ENCODE measurements at places on chromosomes 16 and 17. TPM values are rescaled to one million over a fixed set of nuclear protein-coding genes. Genes with fewer than 3 reads are reported as not detected.

Gene KRT33A
- total RNA-seq = not detected

DNA sequence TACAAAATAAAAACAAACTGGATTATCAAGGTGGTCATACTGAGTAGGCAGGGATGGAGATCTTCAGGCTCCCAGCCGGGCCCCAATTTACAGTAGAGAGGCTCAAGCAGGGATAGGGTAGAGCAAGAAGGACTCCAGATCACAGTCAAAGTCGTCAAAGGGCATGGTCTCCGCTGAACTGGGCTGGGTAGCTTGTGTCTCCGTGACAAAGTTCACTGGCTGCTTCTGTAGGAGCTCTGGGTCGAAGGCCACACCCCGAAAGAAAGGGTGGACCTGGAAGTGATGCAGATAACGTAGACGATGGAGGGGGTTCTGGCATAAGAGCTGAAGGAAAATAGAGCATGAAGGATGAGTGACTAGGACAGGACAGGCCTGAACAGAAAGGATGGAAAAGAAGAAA lies 3.6 kb downstream of the RSKR start:
- no peak overlapping the region for H3K4me3 ChIP-seq
- peaks cover 15% of the 10 kb centered on the region for H3K36me3 ChIP-seq
- no peaks in the 10 kb centered on the region for H3K4me1 ChIP-seq
- DNase-seq = no peak
- no peaks in the 10 kb centered on the region for H3K27me3 ChIP-seq

Gene PPM1E
- total RNA-seq = 1.2 TPM

DNA sequence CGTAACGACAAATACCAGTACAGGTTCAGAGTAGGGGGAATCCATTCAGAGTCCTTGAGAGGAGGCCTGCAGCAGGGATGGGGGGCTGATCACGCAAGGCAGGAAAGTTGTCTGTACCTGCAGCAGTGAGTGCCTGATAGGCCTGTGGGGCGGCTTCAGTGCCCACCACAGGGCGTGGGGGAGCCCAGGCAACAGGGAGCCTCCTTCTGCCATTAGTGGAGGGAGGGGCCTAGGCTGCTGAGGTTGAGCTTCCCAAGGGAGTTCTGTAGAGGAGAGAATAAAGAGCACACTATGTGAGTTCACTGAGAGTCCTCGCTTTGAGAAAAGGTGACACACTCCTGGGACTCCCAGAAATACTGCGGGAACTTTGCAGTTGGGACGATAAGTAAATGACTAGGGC lies 134.6 kb downstream of the SPECC1 start:
- H3K27me3 ChIP-seq = no peaks in the 10 kb centered on the region
- no peaks in the 10 kb centered on the region for H3K36me3 ChIP-seq
- no peak overlapping the region for H3K27ac ChIP-seq
- no peak for DNase-seq
- no peaks in the 10 kb centered on the region for H3K4me1 ChIP-seq

Gene ZFP1
- 8.6 TPM for total RNA-seq

DNA sequence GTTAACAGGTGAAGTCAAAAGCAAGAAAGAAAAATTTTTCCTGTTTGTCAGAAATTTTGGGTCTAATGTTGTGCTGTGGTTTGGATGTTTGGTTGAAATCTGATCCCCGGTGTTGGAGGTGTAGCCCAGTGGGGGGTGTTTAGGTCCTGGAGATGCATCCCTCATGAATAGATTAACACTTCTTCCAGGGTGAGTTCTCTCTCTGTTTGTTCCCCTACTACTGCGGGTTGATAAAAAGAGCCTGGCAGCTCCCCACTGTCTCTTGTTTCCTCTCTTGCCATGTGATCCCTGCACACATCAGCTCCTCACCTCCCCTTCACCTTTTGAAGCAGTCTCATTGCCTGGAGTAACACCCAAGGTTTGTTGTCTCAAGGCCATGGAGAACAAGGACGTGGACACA lies 14.6 kb upstream of the CDH8 start:
- no peak for DNase-seq
- no peaks in the 10 kb centered on the region for H3K36me3 ChIP-seq
- H3K4me1 ChIP-seq = no peaks in the 10 kb centered on the region
- no peak overlapping the region for H3K4me3 ChIP-seq

DNA sequence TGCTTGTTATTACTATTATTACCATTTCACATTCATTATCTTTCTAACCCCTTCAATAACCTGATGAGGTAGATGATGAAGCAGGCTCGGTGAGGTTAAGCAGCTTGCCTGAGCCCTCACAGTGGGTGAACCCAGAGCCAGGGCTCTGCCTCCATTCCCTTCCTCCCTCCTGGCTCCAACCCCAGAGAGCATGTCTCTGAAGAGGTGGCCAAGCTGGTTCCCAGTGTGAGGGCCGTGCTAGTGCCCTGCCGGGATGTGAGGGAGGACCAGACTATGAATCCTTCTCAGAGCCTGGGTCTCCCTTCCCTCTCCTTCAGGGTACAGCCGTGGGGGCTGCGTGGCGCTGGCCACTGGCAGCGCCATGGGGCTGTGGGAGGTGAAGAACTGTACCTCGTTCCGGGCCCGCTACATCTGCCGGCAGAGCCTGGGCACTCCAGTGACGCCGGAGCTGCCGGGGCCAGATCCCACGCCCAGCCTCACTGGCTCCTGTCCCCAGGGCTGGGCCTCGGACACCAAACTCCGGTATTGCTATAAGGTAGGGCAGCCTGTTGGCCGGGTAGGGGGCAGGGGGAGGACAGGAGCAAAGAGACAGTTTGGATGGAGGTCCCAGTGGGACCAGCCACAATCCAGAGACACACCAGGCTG lies 49.6 kb downstream of the MRC2 start:
- no peak for DNase-seq
- H3K36me3 ChIP-seq = peaks cover 6% of the 10 kb centered on the region
- H3K4me1 ChIP-seq = no peaks in the 10 kb centered on the region
- no peak overlapping the region for H3K27ac ChIP-seq
- no peaks in the 10 kb centered on the region for H3K27me3 ChIP-seq

GRCh38 chr17:49379926-49380325 lies 17.9 kb upstream of the ZNF652 start:
- H3K36me3 ChIP-seq = no peaks in the 10 kb centered on the region
- no peaks in the 10 kb centered on the region for H3K4me1 ChIP-seq
- no peak overlapping the region for H3K4me3 ChIP-seq

Gene TAT
- total RNA-seq = not detected

Measured in right atrium auricular region (tissue), 2 donors.